ENCODE measurements at places on chromosomes 16 and 17.

GRCh38 chr17:1498869-1499268 lies 6.4 kb upstream of the MYO1C start:
- no peak for DNase-seq

GRCh38 chr17:37182786-37183465 lies 192.9 kb upstream of the C17orf78 start:
- no peak for DNase-seq

GRCh38 chr17:55238931-55239297 lies 25.8 kb upstream of the HLF start:
- no peak for DNase-seq

DNA sequence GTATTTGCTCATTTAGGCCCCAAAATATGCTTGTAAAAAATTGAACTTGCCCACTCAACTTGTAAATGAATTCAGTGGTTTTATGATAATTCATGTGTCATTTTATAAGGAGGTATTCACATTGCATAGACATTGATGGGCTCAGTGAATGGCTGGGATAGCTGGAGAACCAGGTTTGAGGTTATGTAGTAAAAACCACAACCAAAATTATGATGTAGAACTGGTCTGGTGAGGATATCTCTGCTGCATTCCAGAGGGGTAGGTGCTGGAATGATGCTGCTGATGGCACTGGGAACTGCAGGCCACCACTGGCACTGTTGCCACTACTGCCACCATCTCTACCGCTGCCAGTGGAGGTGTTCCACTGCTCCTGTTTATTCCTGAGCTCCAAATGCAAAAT lies 21.5 kb upstream of the RABEP1 start:
- no peak for DNase-seq

- DNase-seq: no peak
These were observed 47.5 kb downstream of the HS3ST3A1 start for GRCh38 chr17:13554231-13554630.

GRCh38 chr16:67782567-67783352 lies 23.6 kb downstream of the RANBP10 start:
- DNase-seq: no peak

- no peak for DNase-seq
These were observed 38.7 kb upstream of the FOXJ1 start for GRCh38 chr17:76179496-76180467.

GRCh38 chr16:84331998-84332780 lies 36.1 kb upstream of the ATP2C2 start:
- no peak for DNase-seq

DNA sequence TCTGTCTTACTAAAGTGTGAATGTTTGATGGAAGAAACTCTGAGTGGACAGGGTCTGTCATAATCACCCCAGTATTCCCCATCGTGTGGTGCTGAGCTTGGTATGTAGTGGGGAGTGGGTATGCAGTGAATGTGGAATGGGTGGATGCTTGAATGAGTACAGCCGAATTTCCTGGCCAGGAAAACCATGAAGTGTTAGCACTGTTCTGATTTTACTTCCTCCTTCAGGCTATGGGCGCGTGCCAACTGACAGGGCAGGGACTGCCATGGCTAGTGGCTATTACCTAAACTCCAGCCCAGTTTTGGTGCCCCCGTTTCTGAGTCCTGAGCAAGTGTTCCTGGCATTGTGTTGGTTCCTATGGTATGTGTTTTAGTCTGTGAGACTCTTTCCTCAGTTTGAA lies 48.6 kb downstream of the PRKCA start:
- no peak for DNase-seq

- DNase-seq: no peak
These were observed 1.8 kb downstream of the C16orf54 start for GRCh38 chr16:29743827-29744531.

DNA sequence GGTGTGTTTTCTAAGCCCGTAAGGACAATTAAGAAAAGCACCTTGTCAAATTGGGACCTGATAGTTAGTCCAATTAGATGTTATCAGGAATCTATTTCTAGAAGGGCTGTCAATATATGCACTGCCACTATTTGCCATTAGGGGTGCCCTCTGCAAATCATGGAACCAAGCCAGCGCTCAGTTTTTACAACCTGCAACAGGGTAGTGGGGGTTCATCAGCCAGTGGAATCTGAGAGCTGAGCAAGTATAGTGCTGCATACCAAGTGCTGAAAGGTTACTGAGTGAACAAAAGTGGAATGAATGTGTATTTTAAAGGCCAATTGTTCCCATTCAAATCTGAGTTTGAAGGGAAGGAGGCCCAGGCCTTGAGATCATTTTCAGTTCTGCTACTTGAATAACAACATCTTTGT lies 10.4 kb downstream of the PRR11 start:
- peak; percentile 17 for DNase-seq

DNA sequence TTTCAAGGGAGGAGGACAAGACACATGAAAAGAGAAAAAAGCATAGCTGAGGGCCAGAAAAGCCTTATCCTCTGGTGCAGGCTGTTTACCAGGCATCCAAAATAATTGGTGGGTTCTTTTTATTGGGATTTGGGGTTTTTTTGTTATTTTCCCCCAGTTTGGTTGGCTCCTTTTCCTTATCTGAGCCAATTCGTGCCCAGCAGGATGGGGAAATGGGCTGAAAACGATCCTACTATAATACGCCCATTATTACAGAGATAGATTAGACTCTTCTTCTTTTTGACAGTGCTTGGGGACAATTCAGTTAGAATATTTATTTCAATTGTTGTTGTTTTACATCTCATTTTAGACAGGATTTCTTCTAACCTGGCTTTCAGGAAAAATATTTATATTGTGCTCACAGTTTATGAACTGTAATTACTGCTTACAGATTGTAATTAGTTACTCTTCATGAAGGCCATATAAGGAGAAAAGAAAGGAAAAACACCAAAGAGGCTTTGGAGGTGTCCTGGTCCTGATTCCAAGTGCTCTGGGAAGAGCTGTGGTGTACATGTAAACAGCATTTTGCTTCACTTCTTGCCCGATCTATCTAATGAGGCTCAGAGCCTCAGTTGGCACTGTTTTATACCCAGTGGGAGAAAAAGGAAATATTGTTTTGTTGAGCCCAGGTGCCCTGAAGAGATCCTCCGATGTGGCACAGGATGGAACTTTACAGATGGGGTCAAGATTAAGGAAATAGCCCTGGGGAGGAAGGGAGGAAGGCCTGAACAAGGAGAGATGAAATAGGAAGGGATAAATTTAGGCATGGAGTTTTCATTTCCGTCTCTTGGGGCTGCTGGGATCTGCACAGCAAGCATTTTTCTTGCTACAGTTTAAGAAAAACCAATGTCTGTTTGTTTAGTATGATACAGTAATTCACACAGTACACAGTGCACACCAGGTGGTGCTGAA lies 611 bp upstream of the ANKRD40 start:
- no peak for DNase-seq

DNA sequence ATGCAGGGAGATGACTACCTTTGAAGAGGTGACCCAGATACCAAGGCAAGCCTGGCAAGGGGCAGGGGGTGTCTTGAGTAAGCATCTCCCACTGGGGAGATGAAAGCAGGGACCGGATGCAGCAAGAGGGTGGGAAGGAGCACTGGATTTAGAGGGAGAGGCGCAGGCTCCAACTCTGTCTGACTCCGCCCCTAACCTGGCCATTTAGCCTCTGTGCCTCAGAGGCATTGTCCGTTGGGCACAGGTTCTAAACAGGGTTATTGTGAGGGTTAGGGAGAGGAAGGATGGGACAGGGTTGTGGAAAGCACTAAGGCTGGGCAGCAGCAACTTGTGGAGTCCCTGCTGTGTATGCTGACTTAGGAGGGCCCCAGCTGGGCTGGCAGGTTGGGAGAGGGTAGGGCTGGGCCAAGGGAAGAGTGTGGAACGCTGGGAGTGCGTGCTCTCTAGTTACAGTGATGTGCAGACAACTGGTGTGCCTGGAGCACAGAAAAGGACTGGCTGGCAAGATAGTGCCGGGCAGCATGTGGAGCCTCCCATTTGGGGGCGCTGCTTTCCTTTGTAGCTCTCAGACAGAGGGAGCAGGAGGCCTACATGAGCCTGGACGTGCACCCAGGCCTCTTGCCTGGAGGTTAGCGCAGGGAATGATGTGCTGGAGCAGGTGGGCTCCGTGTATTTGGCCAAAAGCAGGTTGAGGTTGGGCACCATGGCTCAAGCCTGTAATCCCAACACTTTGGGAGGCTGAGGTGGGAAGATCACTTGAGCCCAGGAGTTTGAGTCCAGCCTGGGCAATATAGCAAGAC lies 26.2 kb downstream of the TBX2 start:
- no peak for DNase-seq

DNA sequence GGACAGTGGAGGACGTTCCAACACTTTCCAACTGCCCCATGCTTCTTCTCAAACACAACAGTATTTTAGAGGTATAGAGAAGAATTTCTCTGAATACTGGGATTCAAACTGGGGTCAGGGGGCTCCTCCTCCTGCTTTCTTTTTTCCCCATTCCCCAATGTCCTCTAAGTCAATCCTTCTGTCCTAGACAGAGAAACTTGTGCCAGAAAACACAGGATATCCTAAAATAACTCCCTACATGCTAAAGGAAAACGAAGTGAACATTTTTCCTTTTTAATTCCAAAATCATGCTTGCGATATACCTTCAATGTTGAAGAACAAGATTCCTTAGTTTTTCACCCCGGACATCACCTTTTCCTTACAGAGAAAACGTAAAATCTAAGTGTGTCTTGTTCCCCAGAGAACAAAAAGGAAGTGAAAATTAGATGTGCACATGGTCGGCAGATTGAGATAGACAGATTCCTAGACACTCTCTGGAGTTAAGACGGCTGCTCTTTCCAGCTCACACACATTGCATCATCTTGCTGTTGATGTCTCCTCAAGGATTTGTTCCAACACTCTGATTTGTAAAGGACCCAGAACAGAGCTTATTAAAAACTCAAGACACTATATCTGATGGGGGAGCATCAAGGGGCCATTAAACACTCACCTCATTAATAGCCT lies 228.2 kb downstream of the GRIN2A start:
- no peak for DNase-seq

DNA sequence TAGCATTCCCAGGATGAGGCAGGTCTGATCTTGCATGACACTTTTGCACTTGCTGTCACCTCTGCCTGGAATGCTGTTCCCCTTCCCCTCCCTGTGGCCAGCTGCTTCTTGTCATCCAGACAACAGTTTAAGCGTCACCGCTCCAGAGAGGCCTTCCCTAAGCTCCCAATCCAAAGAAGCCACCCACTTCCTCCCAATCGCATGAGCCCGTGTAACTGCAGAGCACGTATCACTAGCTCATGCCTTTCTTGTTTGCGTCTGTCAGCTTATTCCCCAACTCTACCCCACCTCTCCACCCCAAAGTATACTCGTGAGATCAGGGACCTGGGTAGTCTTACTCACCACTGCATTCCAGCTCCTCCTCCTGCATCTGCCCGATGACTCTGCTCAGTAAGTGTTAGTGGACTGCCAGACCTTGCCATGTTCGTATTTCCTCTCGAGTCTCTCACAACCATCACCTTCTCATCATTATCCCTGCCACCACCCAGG lies 92.8 kb downstream of the GAS7 start:
- DNase-seq: no peak

DNA sequence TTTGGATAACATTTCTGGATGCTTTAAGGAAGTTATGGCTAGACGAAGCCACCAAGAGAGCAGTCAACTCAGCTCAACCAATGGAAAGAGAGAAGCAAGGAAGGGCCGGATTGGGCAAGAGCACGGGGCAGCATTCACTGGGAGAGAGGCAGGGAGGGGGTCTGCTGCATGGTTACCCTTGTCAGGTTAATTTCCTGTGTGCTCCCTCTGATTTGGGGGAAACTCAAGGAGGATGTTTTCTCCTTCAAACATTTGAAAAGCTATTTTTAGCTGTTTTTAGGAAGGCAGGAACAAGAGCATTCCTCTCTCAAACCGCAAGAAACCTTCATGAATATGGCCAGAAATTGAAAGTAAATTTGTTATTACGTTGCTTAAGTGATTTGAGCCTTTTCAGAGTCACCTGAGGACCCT lies 118.5 kb upstream of the ZFHX3 start:
- DNase-seq: no peak

DNA sequence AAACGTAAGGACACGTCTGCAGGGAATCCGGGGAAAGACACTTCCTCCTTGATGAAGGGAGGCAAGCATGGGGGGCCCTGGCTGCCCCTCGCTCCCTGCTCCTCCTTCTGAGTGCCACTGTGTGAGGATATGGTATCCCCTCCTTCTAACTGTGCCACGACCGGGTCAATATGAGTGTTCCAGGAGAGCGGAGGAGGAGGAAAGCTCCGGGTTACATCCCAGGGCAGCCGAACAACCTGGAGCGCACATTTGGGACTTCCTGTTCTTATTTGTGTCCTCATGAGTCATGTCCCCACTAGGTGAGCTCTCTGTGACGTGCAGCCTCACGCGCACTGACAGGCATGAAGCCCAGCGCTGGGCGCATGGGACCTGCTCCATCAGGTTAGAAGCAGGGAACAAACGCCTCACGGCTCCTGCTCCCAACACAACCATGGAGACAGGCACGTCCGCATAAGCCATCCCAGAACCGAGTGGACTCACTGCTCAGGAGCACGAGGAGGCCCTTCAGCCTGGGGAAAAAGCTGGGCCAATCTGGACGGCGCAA lies 92.9 kb upstream of the DNAH17 start:
- no peak for DNase-seq

- no peak for DNase-seq
These were observed 103.7 kb downstream of the RAP1GAP2 start for GRCh38 chr17:2899906-2900305.

DNA sequence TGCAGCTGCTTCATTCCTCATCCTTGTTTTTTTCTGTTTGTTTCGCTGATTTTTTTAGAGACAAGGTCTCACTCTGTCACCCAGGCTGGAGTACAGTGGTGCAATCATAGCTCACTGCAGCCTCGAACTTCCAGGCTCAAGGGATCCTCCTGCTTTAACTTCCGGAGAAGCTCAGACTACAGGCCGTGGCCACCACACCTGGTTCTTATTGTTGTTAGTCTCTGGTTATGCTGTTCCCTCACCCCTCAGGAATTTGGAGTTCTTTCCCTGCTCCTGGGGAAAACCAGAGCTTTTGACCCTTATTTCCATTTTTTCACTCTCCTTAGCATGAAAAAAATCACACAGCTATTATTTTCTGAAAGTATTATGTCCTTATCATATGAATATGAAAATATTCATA lies 1.8 kb downstream of the ODF4 start:
- no peak for DNase-seq

- DNase-seq: no peak
These were observed 28.4 kb downstream of the SLC25A10 start for GRCh38 chr17:81740395-81740961.

DNA sequence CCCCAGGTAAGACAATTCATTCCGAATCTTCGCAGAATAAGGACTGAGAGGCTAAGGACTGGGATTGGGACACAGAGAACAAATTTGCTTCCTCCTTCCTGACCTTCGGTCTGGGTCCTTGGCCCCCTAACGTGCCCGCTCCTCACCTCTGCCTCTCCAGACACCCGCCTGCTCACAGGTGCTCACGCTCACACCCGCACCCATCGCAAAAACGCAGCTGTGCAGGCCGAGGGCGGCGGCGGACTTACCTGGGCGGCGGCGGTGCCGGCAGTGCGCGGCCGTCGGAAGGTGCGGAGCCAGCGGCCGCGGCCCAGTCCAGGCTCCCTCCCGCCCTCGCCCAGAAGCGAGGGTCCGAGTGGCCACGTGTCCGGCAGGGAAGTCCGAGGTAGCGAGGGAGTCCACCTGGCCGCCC lies 7.1 kb upstream of the HOXB9 start:
- no peak for DNase-seq

- DNase-seq: no peak
These were observed 4.0 kb upstream of the ZNF267 start for GRCh38 chr16:31869511-31870201.
